Activated CD4-positive, CD25-positive, alpha-beta regulatory T cell treated with anti-CD3 and anti-CD28 coated beads, Interleukin-2, amount 50 U/mL, for 72 hours (primary cell): ENCODE measurements at places on chromosomes 5 and 9.

GRCh38 chr5:154478224-154478565, at the start of gene HAND1:
Gene HAND1, minus strand, starts transcription at chr5:154478227. Its CDS starts 219 bp downstream, at chr5:154478008.
- no peak for DNase-seq

- DNase-seq: no peak
Observed at GRCh38 chr5:142325725-142326479, 1.1 kb upstream of the SPRY4 start.

GRCh38 chr5:82352146-82352791, 74.1 kb upstream of the RPS23 start:
- DNase-seq: no peak

DNA sequence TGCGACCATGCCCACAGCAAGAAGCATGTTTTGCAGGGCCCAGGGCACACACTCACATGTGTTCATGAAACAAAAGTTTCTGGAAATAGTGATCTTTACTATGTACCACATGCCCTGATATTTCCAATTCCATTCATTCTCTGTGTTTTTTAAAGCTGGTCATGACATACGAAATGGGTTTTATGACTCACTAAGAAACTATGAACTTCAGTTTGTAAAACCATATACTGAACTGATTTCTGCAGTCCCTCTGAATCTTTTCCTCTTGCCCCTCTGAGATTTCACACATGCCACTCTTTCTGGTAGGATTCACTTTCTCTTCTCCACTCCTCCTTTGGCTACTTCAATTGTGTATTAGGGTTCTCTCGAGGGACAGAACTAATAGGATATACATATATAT, 416.1 kb upstream of the TRPC7 start:
- DNase-seq: no peak

- DNase-seq: no peak
Observed at GRCh38 chr5:78597068-78597973, 51.3 kb downstream of the LHFPL2 start.

DNA sequence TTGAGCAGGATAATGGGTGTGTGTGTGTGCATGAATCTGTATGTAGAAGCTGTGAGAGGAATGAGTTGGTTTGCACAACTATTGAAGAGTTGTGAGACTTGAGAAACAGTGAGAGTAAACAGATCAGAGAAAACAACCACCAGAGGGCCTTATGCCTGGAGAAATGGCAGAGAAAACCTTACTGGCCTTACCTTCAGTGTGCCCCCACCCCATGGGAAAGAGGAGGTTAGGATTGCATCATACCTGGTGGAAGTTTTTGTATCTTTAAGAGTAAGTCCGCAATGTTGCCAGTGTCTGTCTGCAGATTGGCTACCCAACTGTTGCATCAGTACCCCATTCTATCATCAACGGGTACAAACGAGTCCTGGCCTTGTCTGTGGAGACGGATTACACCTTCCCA, 1909.4 kb upstream of the WWC1 start:
- DNase-seq: no peak

DNA sequence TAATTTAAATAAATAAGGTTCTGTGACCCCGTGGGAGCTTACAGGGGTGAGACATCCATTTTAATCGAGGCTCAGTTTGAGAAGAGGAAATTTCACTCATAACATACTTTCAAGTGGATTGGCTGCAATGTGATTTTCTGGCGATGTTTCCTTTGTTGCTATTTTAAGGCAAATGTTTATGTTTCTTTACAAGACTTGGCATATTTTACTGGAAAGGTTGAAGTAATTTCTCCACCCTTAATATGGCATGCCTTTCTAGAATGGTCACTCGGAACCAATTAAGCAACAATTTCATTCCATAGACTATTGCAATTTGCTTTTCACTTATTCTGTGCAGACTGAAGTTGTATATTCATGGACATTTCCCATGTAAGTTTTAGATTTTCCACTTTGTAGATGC, 438.0 kb upstream of the WWC1 start:
- DNase-seq: no peak

- no peak for DNase-seq
Observed at GRCh38 chr5:138803935-138804334, 50.7 kb downstream of the CTNNA1 start.

DNA sequence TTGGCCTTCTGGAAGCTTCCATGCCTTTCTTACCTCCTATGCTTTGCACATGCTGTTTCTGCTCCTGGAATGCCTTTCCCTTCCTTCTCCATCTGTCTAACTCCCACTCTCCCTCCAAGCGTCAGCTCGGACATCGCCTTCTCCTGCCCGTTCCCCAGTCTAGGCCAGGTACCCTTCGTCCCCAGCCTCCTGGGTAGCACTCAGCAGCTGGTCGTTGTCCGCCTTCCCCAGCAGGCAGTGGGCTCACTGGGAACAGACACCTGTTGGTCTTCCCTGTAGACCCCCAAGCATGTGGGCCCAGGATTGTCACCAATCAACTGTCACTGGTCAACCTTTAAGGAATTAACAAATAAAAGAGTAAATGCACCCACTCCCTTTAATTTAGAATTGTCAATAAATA, 202.2 kb downstream of the RGS3 start:
- no peak for DNase-seq

DNA sequence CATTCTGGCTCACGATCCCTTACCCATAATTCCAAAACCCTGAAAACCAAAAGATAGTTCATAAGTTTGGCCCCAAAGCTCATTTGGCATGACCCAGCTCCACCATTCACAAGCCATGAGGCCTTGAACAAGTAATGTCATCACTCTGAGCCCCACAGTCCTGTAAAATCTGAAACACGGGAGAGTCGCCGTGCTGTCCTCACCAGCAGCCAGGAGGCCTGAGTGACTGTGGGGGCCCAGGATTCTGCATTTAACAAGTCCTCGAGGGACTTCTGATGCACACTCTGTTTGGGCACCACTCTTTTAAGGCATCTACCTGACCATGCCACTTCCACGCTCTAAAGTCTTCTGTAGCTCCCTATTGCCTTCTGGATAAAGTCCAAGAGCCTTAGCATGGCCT, 40.8 kb downstream of the DUSP1 start:
- no peak for DNase-seq

- DNase-seq: no peak
Observed at GRCh38 chr9:14310311-14310710, 3.6 kb downstream of the NFIB start.

DNA sequence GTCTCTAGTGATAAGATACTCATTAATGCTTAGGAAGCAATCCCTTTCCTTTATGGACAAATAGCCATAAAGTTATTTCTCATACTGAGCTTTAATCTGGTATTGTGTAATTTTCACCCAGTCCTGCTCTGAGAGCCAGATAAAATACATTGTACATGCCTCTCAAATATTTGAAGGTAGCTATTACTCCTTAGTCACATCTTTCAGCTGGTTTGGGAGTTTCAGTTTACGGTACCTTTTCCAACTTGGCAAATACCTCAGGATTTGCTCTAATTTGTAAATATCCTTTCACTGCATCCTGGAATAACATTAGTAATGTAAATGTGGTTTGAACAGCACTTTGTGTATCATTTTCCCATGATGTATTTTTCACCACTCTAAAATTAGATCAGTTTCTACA, 47.4 kb downstream of the ABHD17B start:
- no peak for DNase-seq

DNA sequence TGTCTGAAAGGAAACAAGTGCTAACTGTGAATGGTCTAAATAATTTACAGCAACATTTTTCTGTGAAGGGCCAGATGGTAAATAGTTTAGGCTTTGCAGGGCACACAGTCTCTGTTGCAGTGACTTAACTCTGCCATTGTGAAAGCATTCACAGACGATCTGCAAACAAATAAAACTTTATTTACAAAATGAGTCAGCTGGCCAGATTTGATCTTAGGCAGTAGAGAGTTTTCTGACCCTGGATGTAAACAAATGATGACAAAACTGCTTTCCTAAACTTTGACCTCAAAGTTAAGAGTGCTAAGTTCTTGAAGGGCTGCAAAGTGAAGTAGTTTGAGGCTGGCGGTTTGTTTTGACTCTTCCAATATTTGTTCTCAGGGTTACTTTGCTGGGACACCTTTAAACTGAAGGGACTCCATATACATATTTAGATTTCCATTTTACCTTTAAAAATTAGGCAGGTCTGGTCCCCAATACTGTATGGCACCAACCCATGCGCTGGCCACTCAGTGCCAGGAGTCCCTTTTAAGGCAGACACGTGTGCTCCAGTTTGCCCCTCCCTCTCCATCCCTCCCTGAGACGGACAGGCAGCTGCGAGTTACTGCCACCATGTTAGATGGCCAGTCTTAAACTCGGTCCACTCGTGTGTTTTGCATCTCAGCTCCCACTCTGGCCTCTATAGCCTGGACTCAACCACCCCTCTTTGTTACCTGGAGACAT, 4.0 kb upstream of the ADAMTS16 start:
- no peak for DNase-seq

DNA sequence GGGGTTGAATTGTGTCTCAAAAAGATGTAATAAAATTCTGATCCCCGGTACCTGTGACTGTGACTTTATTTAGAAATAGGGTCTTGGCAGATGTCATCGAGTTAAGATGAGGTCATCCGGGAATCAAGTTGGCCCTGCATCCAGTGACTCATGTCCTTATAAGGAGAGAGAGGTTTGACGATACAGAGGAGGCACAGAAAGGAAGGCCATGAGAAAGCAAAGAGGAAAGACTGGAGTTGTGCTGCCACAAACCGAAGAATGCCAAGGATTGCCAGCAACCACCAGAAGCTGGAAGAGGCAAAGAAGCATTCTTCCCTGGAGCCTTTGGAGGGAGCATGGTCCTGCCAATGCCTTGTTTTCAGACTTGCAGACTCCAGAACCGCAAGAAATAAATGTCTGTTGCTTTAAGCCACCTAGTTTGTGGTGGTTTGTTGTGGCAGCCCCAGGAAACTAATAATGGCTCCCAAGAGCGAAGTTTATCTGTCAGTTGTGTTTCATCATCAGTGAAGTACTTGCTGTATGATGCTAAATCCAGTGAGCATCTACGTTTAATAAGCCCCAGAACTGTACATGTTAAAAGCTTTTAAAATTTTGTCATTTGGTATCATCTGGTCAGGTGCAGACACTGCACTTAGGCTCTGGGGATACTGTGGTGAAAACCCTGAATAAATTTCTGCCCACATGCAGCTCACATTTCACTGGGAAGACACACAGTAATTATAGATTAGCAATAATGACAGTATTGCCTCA, 114.8 kb downstream of the TLE4 start:
- DNase-seq: no peak

- no peak for DNase-seq
Observed at GRCh38 chr9:114719290-114719689, 37.3 kb upstream of the TEX48 start.

DNA sequence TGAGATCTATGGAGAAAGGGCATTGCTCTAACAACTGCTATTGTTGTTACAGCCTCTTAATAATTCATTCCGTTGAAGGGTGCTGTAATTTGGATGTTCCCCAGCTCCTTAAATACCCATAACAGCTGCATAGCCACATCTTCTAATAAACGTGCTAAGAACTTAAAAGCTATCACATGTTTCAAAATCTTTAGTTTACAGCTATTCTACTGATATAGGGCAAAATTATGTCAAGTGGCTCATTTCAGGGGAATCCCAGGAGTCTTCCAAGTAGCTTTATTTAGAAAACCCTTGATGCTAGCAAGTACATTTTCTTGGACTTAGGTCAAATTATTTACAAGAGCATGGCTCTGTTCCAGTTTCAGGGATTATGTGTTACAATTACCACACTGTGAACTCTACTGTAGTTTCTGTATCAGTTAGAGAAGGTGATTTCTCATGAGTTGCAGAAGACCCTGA, 990.4 kb upstream of the ACO1 start:
- no peak for DNase-seq

GRCh38 chr5:96823900-96824380, 16.2 kb upstream of the ERAP1 start:
- no peak for DNase-seq

- no peak for DNase-seq
Observed at GRCh38 chr9:101458963-101459631, 23.5 kb upstream of the ALDOB start.

DNA sequence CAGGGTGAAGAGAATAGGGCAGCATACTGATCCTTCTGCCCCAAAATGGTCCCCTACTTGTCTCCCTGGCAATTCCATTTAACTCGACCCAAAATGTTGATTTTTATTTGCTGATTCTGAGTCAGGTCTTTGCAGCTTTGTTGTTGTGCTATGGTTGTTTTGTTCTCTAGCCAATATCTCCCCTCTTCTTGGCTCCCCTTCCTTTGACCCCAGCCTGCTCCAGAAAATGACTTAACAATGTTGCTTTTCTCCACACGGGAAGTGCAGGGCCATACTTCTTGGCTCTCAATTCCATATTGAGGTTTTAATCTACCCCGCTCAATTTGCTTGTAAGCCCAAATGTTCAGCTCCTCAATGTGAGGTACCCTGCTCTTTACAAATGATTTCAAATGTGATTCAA, 330.0 kb downstream of the RASEF start:
- no peak for DNase-seq

DNA sequence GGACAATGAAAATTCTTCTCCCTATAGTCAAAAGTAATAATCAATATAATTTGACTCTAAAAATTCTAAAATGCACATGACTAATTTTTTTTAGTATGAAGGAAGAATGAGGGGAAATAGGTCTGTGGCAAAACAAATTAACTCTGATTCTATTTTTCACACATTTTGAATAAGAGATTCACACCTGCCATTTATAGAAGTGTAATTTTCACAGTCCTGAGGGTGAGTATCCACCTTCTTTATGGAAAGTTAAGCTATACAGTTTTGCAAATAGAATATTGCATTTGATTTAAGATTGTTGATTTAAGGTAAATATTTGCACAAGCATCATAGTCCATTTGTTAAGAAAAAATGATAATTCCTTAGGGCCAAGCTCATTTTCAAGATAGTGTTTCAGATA, 417.7 kb downstream of the CHSY3 start:
- no peak for DNase-seq

DNA sequence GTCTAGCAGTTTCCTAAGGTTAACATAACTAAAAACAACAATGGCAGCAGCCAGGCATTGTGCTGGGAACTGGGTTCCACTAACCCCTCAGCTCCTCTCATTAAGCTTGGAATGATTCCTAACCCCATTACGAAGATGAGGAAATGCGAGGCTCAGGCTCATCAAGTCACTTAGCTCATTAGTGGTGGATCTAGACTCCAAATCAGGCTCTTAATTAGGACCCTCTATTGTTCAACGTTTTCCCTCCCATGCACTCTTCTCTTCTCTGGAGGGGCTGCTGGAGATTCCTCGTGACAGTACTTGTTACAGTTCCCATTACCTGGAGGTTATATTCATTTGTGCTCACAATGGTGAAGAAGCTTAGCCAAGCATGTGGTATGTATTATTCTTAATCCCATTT, 6.5 kb downstream of the TAS2R1 start:
- no peak for DNase-seq

- no peak for DNase-seq
Observed at GRCh38 chr5:89327608-89328007, 444.6 kb upstream of the MEF2C start.

DNA sequence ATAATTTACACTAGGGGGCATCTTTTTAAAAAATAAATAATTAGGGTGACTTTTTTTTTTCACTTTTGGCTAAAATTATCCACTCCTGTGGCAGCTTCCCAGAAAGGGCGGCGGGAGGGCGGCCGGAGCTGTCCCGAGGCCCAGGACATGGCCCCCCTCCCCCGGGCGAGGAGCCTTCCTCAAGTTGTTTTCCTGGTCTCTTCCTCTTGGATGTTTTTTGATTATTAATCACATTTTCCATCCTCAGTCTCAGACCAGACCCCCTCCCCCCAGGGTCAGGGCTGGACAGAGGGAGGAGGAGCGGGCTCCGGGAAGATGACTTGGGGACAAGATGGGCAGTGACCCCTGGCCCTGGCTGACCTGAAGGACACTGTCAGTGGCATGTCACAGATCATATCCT, 4.7 kb upstream of the CNTFR start:
- DNase-seq: no peak
